HuH-7.5 (cell line): ENCODE measurements at places on chromosomes 11 and 22.

DNA sequence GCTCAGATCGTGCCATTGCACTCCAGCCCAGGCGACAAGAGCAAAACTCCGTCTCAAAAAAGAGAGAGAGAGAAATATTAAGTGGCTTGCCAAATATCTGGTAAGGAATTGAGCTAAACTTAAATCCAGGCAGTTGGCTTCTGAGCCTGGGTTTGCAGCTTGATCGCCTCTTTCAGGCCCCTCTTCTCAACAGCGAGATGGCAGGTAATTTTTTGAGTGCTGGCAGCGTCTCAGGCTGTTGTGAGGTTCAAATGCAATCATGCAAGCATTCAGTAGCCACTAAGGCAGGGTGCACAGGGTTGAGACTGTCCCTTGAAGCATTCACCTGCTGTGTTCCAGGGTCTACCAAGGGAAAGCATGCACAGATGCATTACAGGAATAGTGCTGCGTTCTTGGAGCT is 670 bp upstream of the CTSF start:
- DNase-seq: no peak

- DNase-seq: no peak
Measured at GRCh38 chr11:61546663-61547062, 34.2 kb downstream of the SYT7 start.

GRCh38 chr11:68903288-68904247 is at the start of the genes IGHMBP2 and MRPL21:
TSS of gene IGHMBP2 (plus strand) at chr11:68903891. CDS start at chr11:68903953, 62 bp downstream.
TSS of gene MRPL21 (minus strand) at chr11:68903832. CDS start at chr11:68903810, 22 bp downstream.
- peak; percentile 96 for DNase-seq

DNA sequence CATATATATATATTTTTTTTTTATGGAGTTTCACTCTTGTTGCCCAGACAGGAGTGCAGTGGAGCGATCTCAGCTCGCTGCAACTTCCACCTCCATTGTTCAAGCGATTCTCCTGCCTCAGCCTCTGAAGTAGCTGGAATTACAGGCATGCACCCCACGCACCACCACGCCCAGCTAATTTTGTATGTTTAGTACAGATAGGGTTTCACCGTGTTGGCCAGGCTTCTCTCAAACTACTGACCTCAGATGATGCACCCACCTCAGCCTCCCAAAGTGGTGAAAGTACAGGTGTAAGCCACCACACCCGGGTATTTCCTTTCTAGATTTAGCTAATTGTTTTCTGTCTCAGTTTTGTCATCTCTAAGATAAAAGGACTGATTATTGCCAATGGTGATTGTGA is 821.1 kb downstream of the CNTN5 start:
- DNase-seq: no peak

DNA sequence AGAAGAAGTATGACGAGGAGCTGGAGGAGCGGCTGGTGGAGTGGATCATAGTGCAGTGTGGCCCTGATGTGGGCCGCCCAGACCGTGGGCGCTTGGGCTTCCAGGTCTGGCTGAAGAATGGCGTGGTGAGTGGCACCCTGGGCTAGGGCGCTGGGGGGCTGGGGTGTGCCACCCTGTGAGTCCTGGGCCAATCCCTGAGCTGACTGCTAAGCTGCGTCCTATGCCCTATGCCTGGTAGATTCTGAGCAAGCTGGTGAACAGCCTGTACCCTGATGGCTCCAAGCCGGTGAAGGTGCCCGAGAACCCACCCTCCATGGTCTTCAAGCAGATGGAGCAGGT is 3.9 kb downstream of the TAGLN start:
- DNase-seq: no peak

DNA sequence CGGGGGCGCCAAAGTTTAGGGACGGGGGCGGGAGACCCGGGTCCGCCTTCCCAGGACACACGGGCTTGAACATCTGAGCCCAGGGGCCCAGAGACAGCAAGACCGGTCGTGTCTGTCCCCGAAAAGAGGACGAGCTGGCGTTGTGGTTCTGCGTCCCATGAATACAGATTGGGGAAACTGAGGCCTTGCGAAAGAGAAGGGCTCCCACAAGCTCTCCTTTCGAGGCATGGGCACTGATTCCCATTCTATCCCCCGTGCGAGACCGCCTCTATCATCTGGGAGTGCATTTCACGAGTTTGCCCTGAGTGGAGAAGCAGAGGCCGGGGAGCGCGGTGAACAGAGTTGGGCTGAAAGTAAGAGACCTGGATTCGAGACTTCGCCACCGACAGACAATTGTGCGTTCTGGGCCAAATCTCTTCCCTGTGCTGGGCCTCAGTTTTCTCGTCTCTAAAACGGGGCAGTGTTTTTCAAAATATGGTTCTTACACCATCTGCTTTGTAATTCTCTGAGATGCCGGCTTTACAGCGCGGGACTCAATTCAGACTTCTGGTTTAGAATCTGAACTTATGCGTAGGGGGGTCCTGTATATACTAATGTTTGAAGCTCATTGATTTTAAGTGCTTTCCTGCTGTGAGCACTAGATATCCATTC is 471 bp downstream of the RNF185 start:
- DNase-seq: no peak

DNA sequence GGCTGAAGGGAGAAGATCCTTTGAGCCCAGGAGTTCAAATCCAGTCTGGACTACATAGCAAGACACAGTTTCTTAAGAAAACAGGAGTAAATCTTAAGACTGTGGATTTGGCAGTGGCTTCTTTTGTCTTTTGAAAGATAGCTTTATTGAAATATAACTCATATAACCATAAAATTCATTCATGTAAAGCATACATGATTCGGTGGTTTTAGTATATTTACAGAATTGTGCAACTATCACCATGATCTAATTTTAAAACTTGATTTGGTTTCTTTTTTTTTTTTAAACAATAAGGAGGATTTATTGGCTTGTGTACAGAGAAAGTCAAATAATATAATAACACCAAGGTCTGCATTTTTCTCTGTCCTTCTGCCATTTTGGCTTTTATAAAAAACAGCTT is 23.1 kb upstream of the PSMA1 start:
- DNase-seq: no peak

- DNase-seq: no peak
Measured at GRCh38 chr11:119992171-119993051, 145.5 kb downstream of the TRIM29 start.

DNA sequence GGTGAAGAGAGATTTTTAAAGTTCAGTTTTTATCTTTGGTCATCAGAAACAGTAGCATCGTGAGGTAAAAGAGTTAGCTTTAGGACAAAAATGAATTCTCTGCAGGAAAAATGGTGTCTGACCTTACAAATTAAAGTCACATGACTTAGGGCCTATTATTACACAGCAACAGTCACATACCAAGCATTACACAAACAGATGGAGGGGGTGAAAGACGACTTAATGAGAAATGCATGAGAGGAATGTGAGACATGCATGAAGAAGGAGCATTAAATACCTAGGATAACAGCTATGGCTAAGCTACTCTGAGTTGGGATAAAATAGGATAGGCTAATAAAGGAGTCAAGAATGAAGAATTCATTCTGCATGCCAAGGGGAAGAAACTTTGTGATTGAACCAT is 77.5 kb downstream of the BLID start:
- DNase-seq: peak; percentile 1

- peak; percentile 25 for DNase-seq
Measured at GRCh38 chr11:31820438-31820818, 9.3 kb upstream of the PAX6 start.
